ENCODE measurements at places on chromosomes 4 and X.

DNA sequence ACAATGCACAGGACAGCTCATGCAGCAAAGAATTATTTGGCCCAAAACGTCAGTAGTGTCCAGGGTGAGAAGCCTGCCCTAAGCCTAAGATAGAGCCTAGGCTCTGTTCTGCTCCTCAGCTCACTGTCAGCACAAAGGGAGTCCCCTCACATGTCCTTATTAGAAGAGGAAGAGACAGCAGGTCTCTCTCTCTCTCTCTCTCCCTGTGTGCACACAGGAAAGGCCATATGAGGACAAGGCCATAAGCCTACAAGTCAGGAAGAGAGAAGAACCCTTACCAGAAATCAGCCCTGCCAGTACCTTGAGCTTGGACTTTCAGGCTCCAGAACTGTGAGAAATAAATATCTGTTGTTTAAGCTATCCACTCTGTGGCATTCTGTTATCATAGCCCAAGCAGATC lies 20.4 kb downstream of the FAM184B start:
- no peak for DNase-seq

- DNase-seq: no peak
Measured at GRCh38 chr4:123819362-123820035, 422.9 kb downstream of the SPRY1 start.

DNA sequence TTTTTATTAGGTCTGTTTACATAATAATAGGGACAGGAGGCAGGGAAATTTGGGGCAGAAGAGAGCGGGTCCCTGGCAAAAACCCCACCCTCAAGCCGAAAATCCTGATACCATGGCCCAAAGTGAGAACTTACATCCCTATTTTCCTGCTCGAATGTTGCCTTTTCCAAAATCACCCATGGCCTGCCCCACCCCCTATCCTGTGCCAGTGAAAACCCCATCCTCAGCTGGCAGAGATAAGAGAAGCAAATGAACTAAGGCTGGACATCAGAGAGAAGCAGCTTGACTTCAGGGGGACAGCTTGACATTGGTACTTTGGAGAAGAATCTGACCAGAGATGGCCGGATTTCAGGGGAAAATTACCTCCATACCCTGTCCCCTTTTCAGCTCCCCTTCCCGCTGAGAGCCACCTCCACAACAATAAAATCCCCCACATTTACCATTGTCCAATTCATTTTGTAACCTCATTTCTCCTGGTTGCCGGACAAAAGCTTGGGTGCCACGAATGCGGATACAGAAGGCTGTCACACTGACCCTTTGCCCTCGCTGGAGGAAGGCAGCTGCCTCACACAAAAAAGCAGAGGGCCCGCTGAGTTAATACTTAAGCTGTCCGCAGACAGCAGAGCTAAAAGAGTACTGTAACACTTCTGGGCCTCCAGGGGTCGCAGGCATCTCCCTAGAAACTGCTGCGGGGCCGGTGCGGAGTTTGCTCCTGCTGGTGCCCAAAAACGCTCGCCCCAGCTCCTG lies 196.2 kb downstream of the SNCA start:
- DNase-seq: peak; percentile 2

- DNase-seq: no peak
Measured at GRCh38 chr4:169205075-169205743, 65.5 kb downstream of the SH3RF1 start.

- DNase-seq: no peak
Measured at GRCh38 chr4:100268789-100269188, 78.5 kb upstream of the DDIT4L start.

DNA sequence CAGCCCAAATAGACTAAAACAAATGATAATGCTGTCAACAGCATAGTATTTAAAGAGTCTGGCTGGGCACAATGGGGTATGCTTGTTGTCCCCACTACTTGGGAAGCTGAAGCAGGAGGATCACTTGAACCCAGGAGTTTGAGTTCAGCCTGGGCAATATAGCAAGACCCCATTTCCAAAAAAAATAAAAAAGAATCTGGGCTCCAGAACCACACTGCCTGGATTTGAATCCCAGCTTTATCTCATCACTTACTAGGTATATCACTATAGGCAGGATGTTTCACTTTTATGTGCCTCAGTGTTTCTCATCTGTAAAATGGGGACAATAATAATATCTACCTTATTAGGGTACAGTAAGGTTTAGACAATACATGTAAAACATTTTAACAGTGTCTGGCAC lies 5.3 kb upstream of the G3BP2 start:
- DNase-seq: no peak

- DNase-seq: peak; percentile 4
Measured at GRCh38 chrX:78029663-78030062, 60.2 kb upstream of the PGAM4 start.

DNA sequence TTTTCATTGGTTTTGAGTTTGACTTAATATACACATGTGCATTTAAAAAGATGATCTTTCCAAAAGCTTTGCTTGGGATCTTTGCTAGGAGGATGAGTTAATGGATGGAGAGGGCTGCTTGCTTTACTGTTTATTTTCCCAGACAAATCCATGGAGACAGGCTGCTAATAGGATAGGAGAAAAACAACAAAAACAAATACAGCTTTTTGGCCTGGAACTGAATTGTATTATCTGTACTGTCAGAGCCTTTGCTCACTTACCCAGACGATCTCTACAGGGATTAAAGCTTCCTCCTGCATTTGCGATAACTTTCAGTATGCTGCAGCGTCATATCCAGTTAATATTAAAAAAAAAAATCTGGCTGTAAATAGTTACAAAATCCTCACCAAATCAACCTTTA lies 190.8 kb upstream of the NUDT6 start:
- DNase-seq: no peak

GRCh38 chr4:3470244-3471097 lies 7.4 kb downstream of the DOK7 start:
- no peak for DNase-seq

DNA sequence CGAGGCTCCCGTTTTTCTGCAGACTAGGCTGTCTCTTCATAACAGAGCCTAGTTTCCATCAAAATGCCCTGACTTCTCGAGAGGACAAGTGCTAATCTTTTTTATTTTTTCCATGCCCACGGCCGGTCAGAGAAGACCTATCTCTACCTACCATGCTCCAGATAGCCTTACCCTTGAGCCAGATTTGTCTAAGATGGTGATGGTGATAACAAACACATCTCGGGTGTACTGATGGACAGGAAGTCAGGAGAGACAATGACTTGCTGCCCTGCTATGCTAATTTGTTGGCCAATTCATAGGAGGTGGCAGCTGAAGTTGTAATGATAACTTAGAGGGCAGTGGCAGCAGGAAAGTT lies 42.2 kb upstream of the NKRF start:
- DNase-seq: no peak

DNA sequence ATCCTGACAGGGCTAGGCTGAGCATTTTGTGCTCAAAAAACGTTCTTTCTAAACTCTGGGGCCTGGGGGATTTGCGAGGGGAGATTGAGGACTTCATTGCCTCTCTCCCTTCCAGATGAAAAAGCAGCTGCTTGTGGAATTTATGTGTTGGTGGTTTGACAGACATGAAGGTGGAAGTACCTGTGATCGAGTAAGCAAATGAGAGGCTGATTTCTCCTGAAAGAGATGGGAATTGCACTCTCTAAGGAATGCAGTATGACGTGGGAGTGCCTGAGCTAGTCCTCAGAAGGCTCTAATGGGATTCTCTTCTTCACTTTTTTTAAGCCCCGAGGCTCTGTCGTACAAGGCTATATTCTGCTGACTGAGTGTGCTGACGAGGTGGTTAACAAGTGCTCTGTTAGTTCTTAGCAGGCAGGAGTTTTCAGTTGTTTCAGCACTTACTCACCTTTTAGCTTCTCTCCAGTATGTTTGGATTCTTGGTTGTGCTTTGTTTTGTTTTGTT lies 426.8 kb upstream of the CNKSR2 start:
- no peak for DNase-seq
